Effector memory CD4-positive, alpha-beta T cell (primary cell): ENCODE measurements at places on chromosomes 5 and 9.

GRCh38 chr9:120299785-120300184 is 280.2 kb downstream of the CDK5RAP2 start:
- no peak for DNase-seq

DNA sequence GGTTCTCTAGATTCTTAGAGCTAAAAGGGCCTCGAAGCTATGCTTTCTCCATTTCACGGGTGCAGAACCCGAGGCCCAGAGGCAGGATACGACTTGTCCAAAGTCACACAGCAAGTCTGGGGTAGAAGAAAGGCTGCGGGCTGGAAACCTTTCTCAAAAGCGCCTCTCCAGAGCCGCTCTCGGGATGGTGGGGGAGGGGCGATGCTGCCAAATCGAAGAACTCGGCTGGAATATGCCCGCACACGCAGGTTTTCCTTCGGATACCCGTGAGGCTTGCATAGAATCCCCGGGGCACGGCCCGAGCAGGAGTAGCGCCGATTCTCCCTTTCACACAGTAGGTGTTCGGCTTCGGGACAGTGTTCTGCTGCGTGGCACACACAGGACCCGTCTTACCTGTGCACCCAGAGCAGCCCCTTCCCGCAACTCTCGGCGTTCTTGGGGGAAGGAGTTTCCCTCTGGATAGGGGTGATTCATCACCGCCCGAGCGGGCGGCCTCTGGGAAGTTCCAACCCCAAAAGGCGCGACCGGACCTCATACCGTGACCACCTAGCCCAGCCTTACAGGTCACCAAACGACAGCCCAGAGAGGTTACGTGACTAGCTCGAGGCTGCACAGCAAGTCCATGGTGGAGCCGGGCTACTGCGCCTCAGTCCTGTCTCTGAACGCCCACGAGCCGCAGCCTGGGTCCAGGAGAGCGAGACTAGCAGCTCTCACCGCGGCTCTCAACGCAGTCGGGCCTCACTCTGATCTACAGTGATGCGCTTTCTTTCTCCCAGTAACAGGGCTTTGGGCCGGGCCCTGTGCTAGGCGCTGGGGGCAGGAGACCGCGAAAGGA is 4.1 kb downstream of the PAX5 start:
- no peak for DNase-seq

GRCh38 chr5:123786411-123786810 is 274.4 kb downstream of the CSNK1G3 start:
- DNase-seq = no peak

DNA sequence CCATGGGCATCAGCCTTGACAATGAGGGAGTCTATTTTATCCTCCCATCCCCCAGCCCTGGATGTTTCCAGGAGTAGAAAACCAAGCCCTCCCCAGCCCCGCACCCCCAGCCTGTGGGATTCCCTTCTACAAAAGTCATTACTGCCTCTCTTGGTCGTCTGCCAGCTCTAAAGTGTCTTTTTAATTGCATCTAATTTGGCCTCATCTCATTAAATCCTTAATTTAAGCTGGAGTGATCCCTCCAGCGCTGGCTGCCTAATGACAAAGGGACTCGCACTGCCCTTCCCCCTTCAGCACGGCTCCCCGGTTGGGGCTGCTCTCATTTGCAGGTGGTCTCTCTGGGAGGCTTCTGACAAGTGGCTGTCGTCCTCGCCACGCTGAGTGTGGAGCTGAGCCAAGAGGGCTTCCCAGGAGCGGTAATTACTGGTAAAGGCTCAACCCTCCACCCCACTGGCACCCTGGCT is 107.9 kb upstream of the ALDH1B1 start:
- no peak for DNase-seq

DNA sequence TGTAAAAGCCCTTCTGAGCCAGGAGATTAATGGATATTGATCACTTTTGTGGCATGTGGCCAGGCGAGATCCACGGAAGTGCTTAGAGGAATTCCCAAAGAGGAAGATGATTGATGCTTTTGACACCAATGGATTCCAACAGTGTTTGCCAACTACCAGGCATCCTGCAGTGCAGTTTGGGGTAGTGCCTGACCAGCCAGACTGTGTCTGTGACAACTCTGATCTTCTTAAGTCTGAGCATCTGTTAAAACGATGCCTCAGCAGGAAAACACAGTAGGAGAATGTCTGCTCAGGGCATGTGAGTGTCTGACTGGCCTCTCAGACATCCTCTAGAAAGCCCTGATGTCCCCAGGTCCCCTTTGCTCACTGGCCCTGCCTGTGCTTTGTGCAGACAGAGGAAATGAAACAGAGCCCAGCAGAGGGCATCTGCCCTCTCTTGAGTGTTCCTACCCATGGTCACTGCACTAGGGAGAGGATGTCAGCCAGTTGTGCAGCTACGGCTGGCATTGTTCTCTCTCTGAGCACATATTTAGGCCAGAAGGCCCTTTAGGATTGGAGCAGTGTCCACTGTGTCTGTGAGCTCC is 57.0 kb downstream of the TRPC7 start:
- DNase-seq = no peak

- DNase-seq = no peak
Measured at GRCh38 chr5:175829813-175830585, 41.4 kb upstream of the CPLX2 start.
